ENCODE measurements at places on chromosomes 12 and 14.

- peak; percentile 36 for DNase-seq
Observed at GRCh38 chr12:108611884-108612415, 14.1 kb upstream of the TMEM119 start.

- DNase-seq = no peak
Observed at GRCh38 chr12:14327711-14328110, 37.8 kb upstream of the ATF7IP start.

GRCh38 chr12:96902076-96902475 lies 5.0 kb upstream of the NEDD1 start:
- DNase-seq = peak; percentile 14

DNA sequence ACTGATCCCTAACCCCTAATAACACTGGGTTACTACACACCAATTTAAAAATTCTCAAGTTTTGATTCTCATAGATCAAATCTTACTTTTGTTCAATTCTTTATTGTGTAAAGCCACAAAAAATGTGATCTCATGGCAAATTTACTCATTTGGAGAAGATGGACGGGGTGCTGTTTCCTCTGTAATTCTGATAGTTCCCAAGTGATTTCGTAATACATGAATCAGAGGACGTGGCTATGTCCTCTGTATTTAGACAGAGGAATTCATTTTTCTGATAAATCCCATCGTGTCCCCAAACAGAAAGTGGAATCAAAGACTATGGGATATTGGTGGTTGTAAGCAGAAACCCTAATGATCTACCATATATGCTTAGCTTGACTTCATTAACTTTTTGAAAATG lies 76.6 kb upstream of the GNG2 start:
- DNase-seq = no peak

- DNase-seq = no peak
Observed at GRCh38 chr12:12823811-12824210, 10.7 kb downstream of the DDX47 start.

DNA sequence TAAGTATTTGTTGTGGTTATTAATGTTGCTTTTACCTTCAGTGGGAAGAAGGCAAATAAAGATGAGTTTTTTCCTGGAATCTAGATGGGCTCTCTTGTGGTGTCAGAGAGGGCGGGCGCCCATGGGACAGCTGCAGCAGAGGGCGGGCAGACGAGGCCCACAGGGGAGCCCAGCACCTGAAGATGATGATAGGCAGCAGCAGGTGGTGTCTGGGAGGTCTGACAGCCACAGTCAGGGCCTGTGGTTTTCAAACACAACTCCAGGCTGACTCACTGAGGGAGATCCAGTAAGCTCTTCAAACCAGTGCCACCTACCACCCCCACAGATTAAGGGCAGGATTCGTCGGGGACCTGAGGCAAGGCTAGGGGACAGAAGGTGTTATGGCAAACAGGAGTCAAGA lies 42.8 kb downstream of the NKX2-1 start:
- DNase-seq = no peak

GRCh38 chr14:104991896-104992230 lies 6.3 kb downstream of the CLBA1 start:
- DNase-seq = no peak

DNA sequence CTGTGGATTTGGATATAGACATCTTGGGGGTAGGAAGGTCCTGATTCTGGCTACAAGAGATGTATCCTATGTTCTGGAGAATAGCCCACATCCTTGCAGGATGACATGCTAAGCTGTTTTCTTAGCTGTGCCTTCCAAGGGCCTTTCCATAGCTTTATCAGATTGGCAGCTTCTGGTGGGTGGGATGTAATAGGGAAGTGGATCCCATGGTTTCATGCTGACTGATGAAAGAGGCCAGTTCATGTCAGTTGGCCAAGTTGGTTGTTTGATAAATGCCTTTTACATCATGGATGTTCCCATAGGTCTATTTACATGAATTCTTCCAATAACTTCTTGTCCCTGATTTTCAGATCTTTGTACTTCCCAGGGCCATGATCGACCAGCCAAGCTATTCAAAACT lies 169.1 kb upstream of the RMST start:
- DNase-seq = no peak

- DNase-seq = no peak
Observed at GRCh38 chr12:124432376-124432775, 135.0 kb downstream of the NCOR2 start.

- no peak for DNase-seq
Observed at GRCh38 chr14:23862513-23862912, 91.1 kb upstream of the DHRS4 start.

- no peak for DNase-seq
Observed at GRCh38 chr12:107014055-107014454, 27.1 kb upstream of the MTERF2 start.

DNA sequence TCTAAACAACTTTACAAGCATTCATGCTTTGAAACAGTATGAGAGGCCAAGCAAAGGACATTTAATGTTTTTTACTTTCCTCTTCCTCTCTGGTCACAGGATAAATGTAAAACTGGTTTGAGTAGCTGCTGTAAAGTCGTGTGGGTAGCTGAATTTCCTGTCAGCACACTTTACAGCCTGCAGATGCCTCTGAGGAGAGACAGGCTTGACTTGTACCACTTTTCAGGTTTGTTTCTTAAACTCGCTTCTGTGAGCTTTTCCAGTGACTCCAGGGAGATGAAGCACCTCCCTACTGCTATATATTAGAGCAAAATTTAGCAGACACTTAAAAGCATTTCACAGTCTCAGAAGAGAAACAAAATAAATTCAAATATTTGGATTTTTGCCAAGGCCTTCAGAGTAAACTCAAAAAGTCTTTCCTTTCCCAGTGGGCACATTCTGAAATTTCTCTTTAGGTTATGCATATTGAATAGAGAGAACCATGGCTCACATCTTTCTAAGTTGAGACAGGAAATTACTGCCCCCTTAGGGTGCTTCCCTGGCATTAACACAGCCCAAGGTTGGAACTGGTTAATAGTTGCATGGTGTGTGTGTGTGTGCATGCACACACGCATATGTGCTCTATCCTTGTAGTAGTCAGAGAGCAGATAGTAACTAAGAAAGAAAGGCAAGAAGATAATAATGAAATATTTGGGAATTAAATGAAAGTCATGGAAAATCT lies 557.3 kb upstream of the MIS18BP1 start:
- no peak for DNase-seq

- DNase-seq = no peak
Observed at GRCh38 chr14:93133464-93133863, 17.7 kb upstream of the ITPK1 start.

- DNase-seq = no peak
Observed at GRCh38 chr14:74945261-74945851, 10.0 kb downstream of the PGF start.

DNA sequence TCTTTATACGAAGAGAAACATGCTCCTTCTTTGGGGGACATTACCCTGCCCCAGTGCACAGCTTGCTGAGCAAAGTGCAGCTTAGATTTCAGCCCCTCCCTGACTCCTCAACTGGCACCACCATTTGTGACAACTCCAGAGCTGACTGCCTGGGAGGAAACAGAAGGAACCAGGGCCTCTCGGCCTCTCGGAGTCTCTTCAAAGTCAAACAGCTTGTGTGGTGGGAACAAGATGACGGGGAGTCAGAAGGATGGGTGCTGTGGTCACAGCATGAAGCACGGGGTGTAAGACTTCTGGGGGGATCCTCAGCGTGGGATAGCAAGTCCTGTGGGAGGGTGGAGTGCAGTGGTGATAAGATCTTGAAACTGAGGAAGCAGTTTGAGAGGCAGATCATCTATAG lies 123.5 kb upstream of the BCL2L14 start:
- no peak for DNase-seq

GRCh38 chr14:95320955-95321600 lies 1.4 kb upstream of the CLMN start:
- DNase-seq = no peak

GRCh38 chr14:50530358-50530757 lies 2.0 kb downstream of the MAP4K5 start:
- DNase-seq = no peak

- no peak for DNase-seq
Observed at GRCh38 chr14:34604995-34605394, 25.0 kb downstream of the SNX6 start.

DNA sequence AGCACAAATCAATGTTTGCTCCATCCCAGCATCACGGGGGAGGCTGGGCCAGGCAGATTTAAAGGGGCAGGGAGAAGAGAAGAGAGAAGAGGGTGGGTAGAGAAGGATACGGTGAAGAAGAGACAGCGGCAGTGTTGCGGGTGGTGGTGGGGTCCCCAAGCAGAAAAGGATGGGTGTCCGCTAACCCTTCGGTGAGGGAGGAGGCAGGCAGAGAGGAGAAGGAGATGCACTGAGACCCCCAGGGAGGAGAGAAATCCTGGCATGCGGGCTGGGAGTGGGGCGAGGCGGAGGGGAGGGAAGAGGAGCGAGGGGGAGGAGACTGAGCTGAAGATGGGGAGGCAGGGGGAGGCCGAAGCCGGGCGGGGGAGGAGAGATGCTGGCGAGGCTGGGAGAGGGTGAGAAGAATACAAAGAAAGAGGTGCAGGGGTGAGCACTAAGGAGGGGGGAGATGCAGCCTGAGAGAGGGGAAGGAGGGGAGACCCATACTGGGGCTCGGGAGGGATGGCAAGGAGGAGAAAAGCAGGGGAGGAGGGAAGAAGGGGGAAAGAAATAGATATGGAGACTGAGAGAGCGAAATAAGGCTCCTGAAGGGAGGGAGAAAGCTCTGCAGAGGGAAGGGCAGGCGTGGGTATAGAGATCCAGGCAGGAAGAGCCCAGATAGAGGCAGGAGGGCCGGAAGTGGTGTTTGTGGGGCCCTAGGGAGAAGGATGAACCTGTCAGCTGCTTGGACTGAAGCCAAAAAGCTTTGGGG lies at the start of gene JPH4:
JPH4 (minus strand) TSS at position 231 of the 751 bp plus-strand sequence. CDS start 1,337 bp downstream, outside the sequence.
- DNase-seq = no peak

- no peak for DNase-seq
Observed at GRCh38 chr12:12661086-12661856, 34.7 kb downstream of the GPR19 start.

GRCh38 chr14:94897082-94897481 lies 127.2 kb upstream of the GSC start:
- DNase-seq = no peak

GRCh38 chr12:116556964-116557698 lies 2.0 kb upstream of the MAP1LC3B2 start:
- DNase-seq = no peak

All from T-helper 1 cell (primary cell).